Suppressor macrophage treated with lipopolysaccharide for 1 hour (primary cell): ENCODE measurements at places on chromosomes 4 and X.

DNA sequence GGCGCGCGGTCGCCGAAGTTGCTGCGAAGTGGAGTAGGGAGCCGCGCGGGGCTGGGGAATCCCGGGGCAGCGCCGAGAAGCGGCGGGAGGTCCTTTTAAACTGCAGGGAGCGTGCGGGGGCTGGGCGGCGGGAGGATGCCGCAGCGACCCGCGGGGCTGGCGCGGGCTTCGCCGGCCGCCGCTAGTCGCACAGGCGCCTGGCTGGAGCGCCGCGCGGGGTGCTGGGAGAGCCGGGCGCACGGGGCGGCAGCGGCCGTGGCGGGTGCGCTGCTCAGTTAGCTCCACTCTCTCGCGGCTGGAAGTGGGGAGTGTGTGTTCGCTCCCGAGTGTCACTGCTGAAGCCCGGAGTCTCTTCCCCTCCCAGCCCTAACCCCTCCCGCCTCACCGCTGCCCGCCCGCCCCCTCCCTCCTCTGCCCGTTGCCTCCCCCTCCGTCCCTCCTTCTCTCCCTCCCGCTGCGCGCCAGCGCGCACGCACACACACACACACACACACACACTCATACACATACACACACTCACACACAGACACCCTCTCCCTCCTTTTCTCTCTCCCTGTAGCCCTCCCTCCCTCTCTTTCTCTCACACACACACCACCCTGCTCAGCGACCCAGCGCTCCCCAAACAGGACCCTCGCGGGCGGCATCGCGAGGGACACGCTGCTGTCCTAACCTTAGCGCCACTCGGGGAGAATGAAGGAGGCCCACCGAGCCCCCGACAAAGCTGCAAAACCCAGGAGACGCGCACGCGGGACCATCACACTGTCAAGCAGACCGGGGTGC is at the start of gene NDNF:
Gene NDNF (minus strand): TSS at position 312 of the 780 bp plus-strand sequence. CDS start 26,698 bp downstream, outside the sequence.
- peak; percentile 67 for DNase-seq

DNA sequence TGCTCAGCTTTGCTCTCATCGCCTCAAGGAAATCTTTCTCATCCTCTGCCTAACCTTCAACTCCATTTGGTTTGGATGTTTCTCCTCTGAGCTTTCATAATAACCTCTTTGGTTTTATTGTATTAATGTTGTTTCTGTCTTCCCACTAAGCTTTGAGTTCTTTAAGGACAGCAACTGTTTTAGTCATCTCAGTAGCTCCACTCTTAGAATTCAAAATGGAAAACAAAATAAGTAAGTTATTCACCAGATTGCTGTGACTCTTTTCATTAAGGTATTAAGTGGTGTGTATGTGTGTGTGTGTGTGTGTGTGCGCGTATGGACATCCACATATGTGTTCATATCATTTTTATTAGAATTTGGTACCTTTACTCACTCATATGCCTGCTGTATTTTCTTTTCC is 279.2 kb upstream of the BOD1L1 start:
- no peak for DNase-seq

DNA sequence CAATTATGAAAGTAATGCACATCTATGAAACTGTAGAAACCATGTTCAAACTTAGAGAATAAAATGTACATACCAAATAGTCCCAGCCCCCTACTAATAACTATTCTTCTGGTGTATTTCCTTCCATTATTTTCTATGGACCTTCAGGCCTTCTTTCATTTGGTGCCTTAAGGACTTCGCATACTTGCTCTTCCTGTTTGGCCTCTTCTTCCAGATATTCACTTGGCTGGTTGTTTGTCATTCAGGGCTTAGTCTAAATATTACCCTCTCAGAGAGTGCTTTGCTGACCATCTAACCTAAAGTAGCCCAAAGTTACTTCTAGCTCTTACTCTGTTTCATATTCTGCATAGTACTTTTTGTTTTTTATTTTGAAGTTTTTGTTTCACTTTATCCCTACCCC is 70.3 kb upstream of the ARMCX2 start:
- DNase-seq: no peak

GRCh38 chr4:118989098-118990080 is 100.7 kb downstream of the SYNPO2 start:
- DNase-seq: no peak

GRCh38 chr4:120919358-120919757 is 3.2 kb downstream of the PRDM5 start:
- DNase-seq: no peak

GRCh38 chr4:98744372-98745150 is 86.2 kb upstream of the TSPAN5 start:
- DNase-seq: no peak

DNA sequence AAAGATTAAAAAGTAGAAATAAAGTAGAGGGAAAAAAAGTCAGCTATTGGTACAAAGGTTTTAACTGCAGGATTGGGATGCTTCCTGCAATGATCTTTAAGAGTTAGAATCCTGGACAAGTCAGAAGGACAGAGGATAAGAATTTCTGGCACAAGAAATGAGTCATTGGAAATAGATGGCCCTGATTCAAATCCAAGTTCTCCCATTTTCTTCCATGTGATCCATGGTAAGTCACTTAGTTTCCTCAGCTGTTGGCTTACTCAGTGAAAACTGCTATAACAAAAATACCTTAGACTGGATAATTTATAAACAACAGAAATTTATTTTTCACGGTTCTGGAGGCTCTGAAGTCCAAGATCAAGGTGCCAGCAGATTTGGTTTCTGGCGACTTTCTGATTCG is 13.3 kb upstream of the TBC1D19 start:
- no peak for DNase-seq

GRCh38 chr4:139921429-139922184 is 232.4 kb downstream of the MAML3 start:
- DNase-seq: no peak

DNA sequence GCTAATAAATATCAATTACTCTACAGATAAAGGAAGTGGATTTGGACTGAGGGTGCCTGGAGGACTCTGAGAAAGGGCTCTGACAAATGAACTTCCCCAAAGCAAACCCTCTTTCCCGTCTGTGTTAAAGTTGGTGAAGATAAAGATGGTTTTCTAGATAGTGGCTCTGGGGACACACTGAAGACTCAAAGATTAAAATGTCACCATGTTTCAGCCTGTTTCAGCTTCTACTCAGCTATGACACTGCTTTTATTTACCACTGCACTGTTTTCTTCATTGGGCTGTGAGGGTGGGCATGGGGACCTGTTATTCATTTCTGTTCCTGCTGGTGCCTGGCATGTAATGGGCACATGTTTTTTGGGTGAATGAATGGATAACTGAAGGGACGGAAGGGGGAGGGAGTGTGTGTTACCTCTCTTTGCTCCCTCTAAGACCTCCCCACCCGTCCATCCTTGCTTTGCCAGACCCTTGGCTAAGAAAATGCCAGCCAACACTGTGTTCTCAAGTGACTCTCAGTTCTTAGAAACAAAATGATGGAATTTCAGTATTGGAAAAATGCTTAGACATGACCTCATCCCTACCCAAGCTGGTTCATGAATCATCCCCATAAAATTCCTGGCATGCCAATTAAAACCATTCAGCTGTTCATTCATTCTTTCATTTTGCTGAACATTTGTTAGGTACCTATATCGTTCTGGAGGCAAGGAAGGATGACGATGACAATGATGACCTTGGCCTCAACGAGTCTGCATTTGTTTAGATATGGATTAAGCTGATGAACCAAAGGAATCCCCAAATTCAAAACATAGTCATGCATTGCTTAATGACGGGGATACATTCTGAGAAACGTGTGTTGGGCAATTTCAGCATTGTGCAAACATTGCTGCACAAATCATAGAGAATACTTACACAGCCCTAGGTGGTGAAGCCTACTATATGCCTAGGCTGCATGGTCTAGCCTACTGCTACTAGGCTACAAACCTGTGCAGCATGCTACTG is 13.4 kb upstream of the STK32B start:
- DNase-seq: peak; percentile 91
